ENCODE measurements at places on chromosomes 3 and 15.

- no peak for DNase-seq
These were observed 111.2 kb downstream of the XXYLT1 start for GRCh38 chr3:195159814-195160165.

DNA sequence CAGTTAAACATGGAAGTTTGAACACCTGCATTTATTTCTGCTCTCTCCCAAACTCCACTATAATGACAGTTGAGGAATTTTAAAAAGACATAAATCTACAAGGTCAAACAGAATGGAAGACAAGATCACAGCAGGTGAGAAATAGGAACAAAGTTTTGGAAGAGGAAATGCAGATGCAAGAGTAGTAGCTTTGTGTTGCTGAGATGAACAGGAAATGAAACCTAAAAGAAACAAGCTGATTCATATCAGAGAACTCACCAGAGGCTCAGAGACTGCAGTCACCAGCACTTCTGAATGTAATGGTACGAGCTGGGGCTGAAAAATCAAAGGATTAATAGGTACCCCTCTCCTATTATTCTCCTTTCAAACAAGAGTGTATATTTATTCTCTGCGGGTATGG, 459.9 kb downstream of the RAP2B start:
- DNase-seq = no peak

DNA sequence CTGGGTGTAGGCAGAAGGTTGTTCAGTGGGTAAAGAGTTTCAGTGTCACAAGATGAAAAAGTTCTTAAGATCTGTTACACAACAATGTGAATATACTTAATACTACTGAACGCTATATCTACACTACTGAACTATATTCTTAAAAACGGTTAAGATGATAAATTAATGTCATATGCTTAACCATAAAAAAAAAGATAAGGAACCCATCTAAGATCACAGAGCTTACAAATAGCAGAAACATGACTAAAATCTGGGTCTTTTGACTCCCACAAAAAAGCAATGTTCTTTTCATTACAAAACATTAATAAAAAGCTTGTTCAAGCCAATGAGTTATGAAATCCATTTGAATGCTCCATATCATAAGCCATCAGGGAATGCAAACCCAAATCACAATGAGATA, 34.4 kb downstream of the UBR1 start:
- DNase-seq = no peak

DNA sequence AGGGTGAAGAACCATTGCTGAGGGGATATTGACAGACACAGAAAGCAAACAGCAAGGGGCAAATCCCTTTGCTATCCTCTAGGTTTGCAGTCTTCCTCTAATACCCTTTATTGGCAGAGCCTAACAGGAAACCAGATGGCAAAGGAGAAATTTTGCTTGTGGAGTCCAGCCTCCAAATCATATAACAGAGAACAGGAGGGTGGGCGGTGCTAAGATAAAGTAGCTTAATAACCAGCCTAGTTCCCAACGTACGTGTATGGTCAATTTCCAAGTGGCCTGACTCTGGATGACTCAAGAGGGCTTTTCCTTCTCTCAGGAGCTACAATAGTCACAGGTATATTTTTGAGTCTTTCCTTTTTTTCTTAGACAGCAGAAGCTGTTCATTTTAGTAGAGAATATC, 404.5 kb downstream of the PDCD6IP start:
- no peak for DNase-seq

- no peak for DNase-seq
These were observed 69.5 kb upstream of the IQSEC1 start for GRCh38 chr3:13142552-13143380.

- DNase-seq = no peak
These were observed 213.5 kb downstream of the RYR3 start for GRCh38 chr15:33524274-33524673.

DNA sequence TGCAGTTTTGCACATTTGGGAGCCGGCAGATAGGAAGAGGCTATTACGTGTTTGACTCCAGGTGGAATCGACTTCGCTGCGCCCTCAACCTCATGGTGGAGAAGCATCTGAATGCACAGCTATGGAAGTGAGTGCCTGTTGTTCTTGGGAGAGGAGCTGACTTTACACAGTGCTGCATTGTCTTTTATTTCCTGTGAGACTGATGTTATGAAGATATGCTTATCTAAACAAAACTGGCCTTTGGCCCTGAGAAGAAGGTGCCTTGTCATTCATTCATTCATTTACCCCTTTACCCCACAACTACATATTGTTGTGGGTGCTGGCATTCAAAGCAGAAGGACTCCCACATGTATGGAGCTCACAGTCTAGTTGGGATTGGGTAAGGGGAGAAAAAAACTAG, 32.6 kb downstream of the PSMD6 start:
- no peak for DNase-seq

GRCh38 chr15:26729581-26729980, 43.3 kb downstream of the GABRB3 start:
- DNase-seq = no peak

DNA sequence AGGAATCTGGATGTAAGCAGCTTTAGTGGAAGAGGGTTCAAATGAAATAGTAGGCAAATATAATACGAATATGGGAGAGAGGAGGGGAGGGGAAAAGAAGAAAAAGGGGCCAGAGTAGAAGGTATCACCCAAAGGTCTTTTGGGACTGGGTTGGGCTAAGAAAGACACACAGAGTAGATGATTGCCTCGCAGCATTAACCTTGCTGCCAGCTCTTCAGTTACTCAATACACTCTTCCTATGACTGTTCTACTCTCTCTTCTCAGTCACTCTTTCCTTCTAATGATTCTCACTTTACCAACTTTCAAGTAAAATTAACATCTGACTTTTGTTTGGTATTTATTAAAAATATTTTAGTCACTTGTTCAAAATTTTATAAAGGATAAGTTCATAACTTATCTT, 52.8 kb downstream of the CLASP2 start:
- DNase-seq = no peak

GRCh38 chr3:55718521-55718921, 231.4 kb upstream of the WNT5A start:
- no peak for DNase-seq

GRCh38 chr3:55170444-55170843, 242.6 kb upstream of the LRTM1 start:
- DNase-seq = no peak

DNA sequence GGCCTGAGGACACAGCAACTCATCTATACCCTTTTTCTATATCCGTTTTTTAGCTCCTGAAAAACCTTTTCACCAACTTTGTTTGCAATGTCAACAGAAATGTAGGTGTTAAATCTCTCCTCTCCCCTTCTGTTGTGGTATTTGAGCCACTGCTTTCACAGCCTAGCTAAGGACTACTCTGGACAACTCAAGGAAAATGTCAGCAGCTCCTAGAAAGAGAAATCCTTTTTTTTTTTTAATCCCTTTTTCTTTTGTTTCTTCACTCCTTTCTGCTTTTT, 176.6 kb downstream of the KLHL25 start:
- DNase-seq = no peak

- DNase-seq = no peak
These were observed 6.7 kb downstream of the SPPL2A start for GRCh38 chr15:50758712-50759205.

GRCh38 chr3:177703788-177704187, 506.5 kb upstream of the TBL1XR1 start:
- DNase-seq = no peak

DNA sequence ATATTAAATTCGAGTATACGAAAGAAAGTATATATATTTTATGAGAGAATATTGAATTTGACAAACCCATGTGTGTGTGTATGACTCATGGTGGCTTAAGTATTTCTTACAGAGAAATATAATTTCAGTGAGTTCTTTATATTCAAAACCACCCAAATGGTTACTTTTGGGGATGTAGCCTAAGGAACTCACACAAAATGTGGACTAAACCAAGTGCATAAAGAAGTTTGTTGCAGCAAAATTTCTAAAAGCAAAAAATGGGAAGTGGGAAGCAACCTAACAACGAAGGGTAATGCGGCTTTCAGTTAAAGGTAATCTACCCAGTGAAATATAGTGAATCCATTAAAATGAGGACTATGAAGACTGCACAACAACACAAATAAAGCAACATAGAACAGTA, 277.1 kb downstream of the EDEM1 start:
- DNase-seq = no peak

- DNase-seq = peak; percentile 29
These were observed 60.6 kb downstream of the ALCAM start for GRCh38 chr3:105427332-105427731.

DNA sequence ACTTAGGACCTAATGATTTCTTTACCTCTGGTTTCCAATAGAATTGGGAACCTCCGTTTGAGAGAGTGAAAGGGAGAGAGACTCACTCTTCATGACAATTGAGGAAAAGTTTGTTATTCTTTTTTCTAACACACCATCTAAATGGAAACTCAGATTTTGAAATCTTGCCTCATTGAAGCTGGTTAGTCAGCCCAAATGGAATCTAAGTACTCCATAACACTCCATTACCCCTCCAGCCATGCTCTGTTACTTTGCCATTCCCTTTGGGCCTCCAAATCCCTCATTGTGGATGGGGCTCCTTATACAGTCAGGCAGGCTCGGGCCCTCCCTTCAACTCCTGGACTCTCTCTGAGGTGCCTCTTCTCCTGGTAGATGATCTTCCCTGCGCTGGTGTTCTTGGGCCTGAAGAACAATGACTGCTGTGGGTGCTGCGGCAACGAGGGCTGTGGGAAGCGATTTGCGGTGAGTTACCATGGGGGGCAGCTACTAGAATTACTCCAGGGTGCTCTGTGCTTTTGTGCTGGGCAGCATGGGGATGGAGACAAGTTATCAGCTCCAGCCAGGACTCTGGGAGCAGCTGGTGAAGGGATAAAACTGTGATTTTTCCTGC, 1.1 kb downstream of the TM4SF4 start:
- no peak for DNase-seq

DNA sequence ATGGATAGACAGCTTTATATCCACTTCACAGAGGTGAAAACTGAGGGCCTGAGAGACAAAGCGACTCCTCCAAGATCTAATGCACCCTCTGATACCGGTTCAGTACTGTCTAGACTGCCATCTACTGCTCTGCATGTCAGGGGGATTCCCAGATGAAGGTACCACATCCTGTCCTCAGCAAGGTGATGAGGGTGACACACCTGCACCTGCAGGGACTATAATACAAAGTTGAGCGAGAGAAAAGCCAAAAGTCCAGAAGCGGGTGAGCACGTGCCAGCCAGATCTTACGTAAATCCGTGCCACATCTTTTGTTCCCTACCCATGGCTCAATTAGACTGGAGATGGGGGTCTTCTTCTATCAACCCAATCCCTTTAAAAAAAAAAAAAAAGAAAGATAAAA, 32.4 kb upstream of the HES1 start:
- no peak for DNase-seq

DNA sequence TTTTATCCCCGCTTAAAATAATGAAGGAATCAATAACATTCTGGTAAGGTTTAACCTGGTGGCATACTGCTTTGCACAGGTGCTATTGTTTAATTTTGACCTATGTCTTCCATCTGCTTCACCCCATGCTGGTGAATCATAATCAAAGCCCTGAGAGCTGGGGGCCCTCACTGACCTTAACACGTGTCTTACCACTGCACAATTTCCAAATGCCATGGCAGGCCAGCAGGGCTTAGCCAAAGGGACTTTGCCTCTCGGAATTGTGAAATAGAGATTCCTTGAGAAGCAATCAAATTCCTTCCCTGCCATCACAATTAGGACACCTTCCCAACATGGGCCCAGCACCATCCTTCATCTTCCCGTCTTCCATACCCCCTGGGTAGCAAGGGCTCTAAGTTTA, 242.6 kb upstream of the THBS1 start:
- peak; percentile 11 for DNase-seq

DNA sequence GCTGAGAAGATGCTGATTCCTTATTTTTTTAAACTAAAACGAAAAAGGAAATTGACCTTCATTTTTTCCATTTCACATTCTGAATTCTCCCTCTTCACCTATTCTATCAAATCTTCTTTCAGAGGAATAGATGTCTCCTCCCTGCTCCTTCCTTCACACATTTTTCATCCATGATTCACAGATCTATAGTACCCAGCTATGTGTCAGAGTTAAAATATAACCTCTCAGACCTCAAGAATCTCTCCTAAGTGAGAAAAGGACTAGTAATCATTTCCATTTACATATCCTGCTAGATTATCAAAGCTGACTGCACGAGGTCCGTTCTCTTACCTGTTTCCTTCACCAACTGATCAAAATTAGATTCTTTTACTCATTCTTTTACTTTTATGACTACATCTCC, 1297.6 kb upstream of the ALCAM start:
- DNase-seq = no peak

DNA sequence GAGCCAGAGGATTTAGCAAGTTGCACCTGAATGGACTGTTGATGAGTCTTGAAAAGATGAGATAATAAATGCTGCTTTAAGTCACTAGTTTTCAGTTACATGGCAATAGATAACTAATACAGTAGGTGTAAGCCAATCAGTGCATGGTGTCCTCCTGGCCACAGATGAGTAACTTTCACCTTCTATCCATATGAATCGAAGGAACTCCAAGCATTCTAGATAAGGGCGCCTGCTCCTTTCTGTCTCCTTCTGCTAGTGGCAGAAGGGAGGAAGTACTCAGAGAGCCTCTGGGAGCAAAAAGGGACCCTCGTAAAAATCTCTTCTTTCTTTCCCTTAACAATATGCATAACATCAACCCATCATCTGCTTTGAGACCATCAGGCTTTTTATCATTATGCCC, 37.3 kb downstream of the TM6SF1 start:
- no peak for DNase-seq

DNA sequence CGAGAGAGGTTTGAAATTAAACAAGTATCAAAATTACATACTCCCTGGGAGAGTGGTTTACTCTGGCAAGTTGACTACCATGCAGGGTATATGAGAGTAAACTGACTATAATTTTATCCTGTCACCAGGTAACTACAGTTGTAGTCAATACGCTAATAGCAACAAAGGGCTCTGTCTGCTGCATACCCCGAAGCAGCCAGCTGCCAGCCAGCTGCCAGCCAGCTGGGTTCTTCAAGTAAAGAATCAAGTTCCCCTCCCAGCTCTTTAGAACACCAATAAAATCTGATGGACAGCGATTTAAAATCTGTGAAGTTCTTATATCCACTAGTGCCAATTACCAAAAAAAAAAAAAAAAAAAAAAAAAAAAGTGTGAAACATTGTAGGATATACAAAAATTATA, 417.7 kb upstream of the CFAP20DC start:
- DNase-seq = peak; percentile 28

- DNase-seq = no peak
These were observed 51.6 kb upstream of the ABHD17C start for GRCh38 chr15:80643431-80643951.

DNA sequence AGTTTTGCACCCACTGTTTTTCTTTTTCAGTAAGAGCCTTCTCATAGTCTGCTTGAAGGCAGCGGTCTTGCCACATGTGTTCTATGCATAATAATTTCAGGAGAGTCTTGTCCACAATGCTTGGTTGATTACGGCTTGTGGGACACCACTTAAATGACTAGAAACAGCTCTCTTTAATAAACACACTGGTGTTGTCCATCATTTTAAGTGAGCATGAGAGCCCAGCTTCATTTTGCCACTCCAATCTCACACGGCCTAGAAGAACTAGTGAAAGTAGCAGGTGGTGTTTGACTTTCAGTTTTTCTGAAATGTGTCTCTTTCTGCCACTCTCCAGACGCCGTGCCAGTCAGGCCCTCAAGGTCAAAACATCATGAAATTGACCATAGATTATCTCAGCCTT, 292.1 kb downstream of the LPP start:
- no peak for DNase-seq

GRCh38 chr15:43538091-43538490, 20.7 kb downstream of the MAP1A start:
- DNase-seq = no peak

- no peak for DNase-seq
These were observed 43.0 kb downstream of the LIPC start for GRCh38 chr15:58474741-58475323.
